ENCODE measurements at places on chromosomes 5 and 9.

DNA sequence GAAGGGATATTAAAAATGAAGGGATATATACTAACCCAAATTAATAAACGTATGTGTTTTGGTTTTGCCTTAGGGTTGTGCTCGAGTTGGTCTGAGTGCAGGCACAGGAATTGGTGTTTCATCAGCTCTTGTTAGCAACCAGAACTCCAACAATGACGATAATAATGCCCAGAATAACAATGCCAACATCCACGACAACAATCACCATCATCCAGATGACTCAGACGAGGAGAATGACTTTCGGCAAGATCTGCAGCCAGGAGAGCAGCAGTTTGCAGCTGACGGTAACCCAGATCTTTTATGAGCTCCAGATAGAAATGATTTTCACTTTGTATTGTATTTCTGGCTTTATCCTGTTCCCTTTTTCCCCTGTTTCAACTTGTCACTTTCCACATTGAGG is 33.2 kb downstream of the FBXO38 start:
- no peak for DNase-seq

- DNase-seq, result no peak
Measured at GRCh38 chr9:132784286-132784830, 93.7 kb downstream of the AK8 start.

DNA sequence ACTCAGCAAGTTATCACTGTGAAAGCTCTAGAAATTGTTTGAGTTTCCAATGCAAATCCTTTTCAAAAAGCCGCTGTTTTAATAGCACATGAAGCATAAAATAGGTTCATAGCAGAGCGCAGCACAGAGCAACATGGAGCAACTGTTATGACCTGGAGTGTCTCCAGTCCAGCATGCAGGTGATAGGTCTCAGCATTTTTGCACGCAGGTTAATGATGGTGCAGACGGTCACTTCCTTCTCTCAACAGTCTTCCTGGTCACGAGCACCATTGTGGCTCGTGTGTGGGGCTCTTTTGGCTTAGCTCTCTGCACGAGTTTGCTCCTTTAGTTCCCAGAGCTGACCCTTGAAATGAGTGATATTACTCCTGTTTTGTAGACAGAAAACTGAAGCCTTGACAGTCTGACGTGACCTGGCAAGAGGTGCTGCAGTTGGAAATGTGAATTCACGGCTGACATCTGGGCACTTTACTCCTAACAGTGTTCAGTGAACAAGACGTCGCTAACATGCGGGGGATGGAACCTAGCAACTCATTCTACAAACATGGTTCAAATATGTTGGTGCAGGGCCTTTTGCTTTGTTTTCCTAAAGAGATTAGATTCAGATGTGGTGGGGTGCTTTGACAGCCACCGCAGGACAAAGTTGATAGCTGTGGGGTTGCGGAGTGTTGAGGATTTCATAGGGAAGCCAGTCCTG is 10.0 kb downstream of the TENT4A start:
- no peak for DNase-seq

DNA sequence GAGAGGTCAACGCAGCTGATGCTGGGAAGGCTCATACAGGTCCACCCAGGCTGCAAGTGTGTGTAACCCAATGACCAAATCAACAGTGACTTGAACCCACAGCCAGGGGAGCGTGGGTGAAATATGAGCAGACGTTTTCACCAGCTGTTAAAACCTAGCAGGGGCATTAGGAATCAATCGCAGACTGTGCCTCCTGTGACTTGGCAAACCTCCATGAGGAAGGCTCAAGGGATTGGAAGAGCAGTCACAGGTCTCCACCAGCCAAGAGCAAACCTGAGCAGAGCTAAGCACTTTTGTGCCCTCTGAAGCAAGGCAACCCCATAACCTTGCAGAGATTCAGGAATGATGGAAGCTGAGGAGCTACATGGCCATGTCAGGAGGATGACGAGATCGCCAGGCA is 25.5 kb downstream of the INSYN2B start:
- no peak for DNase-seq

- DNase-seq, result no peak
Measured at GRCh38 chr9:134944351-134944802, 26.7 kb upstream of the FCN1 start.

- DNase-seq, result no peak
Measured at GRCh38 chr5:143495821-143496275, 92.4 kb upstream of the NR3C1 start.

GRCh38 chr5:65015767-65016166 is 247.0 kb downstream of the CWC27 start:
- no peak for DNase-seq

- no peak for DNase-seq
Measured at GRCh38 chr9:114263853-114264510, 58.9 kb upstream of the ORM1 start.

DNA sequence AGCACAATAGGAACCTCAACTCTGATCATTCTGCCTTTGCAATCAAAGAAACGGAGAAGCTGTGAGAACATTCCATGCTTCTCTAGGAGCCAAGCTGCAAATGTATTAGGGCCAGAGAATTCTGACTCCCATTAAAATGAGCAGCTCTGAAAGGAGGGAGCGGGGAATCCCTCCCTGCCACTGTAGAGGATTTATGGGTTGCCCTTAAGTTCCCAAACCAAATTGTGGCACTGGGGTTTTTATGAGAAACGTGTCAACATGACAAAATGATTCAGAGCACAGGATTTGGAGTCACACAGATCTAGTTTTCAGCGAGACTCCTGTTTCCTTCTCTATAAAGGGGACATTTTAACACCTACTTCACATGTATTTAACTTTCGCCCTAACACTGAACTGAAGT is 1.8 kb downstream of the IL6ST start:
- no peak for DNase-seq

- DNase-seq, result no peak
Measured at GRCh38 chr5:45697201-45697600, 1.0 kb upstream of the HCN1 start.

DNA sequence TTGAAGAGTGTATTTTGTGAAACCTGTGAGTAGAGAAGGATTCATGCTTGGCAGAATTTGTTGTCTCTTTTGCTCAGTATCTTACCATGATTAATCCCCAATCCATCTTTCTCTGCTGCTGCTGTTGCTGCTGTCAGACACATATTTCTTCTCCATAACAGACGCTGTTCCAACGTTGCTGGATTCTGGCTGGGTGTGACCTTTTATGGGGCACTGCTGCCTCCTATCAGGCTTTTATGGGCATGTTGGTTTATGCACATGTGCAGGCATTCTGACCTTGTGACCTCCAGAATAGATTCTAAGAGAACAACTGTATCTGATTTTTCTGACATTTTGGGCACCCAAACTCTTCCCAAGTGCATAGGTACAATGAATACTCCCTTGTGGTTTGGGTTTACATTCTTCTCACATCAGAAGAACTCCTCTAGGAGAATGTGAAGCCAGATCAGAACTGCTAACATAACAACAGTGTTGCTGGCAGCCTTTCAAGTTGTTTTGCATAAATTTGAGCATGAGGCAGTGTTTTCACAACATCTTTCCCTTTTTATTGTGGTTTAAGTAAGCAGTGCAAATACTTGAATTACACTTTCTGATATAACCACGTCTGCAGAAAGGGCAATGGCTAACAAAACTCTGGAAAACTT is 9.2 kb upstream of the ISL1 start:
- DNase-seq, result no peak

DNA sequence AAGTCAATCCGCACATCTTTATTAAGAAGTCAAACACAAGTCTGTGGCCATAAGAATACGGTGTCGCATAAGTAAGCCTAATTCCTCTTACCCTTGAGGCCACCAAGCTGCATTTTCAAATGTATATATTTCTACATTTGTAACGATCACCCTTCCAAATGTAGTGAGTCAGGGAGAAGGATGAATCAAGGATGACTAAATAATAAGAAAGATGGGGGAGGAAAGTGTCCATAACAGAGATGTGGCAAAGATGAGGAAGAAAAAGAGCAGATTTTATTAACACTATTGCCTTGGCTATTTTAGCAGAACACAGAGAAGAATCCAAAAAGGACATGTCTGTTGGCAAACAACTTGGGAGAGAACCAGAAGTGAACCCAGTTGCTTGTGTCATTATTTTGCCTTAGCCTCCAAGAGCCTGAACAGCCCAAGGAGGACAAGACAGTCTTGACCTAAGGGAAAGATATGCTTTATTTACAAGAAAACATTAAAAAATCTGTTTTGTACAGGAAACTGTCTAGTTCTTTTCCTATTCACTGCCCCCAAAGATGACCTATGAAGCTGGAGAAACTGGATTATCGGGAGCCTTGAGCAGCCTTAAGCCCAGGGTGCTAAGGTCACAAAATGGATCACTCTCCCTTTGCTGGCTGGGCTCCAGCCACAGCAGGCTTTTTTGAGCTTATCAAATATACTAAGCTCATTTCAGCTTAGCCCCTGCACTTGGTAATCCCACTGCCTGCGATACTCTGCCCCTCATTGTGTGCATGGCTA is 101.5 kb downstream of the PLCXD3 start:
- no peak for DNase-seq

GRCh38 chr5:14185326-14186058 is 42.4 kb downstream of the TRIO start:
- DNase-seq, result no peak

- DNase-seq, result no peak
Measured at GRCh38 chr5:146192571-146193043, 10.2 kb upstream of the LARS1 start.

GRCh38 chr5:146339715-146340259 is 1.1 kb downstream of the POU4F3 start:
- DNase-seq, result no peak

DNA sequence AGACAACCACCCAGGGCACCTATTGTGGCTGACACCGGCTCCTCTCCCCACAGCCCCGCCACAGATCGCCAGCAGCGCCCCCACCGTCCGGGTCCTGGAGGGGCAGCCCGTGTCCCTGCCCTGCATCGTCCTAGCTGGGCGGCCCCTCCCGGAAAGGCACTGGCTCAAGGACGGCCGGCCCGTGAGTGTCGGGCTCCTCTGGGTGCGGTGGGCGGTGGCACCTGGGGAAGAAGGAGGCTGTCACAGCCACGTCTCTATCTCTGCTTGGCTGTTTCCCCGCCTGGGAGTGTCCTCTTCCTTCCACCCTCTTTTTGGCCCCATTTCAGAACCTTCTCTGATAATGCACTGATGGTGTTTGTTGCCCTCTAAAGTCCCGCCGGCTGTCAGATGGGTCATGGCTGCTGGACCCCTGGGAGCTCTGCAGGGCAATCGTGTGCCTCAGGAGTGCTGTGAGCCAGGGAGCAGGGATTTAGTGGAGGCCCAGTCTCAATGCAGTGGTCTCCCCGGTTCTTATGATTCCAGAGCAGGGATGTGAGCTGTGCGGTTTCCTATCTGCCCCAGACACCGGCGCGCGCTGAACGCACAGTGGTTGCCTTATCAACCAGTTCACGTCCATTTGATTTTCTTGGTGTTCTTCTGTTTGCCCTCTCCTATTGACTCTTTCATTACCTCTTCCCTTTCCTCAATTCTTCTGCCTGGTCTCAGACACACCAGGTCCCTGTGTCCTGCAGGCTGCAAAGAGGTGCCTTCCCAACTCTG is 55.3 kb downstream of the HMCN2 start:
- no peak for DNase-seq

DNA sequence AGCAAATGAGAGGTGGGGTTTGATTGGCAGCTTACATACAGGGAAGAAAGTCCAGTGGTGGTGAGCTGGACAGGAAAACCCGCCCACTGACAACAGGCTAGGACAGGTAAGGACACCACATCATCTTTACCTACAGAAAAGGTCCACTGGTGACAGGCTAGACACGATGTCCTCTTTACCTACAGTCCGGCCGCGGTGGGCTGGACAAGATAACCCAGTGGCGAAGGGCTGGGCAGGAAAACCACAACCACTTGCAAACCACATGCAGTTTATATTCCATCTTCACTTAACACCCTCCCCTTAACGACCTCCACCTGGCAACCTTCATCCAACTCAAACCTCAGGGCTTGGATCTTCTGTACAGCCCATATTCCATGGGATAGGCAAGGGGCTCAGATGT is 5.0 kb upstream of the NIPAL4 start:
- DNase-seq, result no peak

Data from activated CD4-positive, alpha-beta T cell treated with anti-CD3 and anti-CD28 coated beads for 1 hour (primary cell).